Fibroblast of skin of back (primary cell): ENCODE measurements at places on chromosomes 7 and 10.

DNA sequence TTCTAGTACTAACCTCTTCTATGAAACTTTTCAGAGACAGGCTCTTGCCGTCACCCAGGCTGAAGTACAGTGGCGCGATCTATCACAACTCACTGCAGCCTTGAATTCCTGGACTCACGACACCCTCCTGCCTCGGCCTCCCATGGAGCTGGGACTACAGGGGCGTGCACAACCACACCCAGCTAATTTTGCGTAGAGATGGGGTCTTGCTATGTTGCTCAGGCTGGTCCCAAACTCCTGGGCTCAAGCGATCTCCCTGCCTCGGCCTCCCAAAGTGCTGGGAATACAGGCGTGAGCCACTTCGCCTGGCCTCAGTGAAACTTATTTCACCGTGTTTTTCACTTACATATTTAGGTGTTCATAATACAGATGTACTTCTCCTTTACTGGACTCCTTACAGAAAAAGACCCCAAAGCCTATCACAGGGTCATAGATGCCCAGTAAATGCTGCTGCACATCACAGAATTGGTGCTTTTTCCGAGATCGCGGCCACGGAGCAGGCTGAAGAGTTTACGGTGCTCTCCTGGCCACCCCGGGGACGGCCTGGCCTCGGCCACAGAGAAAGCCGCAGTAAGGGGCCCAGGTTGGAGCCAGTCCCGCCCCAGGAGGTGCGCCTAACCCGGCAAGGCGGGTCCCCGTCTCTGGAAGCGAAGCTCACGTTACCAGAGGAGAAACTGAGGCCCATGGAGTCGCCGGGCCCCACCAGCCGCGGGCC, 595 bp downstream of the TBL2 start:
- no peak for DNase-seq

DNA sequence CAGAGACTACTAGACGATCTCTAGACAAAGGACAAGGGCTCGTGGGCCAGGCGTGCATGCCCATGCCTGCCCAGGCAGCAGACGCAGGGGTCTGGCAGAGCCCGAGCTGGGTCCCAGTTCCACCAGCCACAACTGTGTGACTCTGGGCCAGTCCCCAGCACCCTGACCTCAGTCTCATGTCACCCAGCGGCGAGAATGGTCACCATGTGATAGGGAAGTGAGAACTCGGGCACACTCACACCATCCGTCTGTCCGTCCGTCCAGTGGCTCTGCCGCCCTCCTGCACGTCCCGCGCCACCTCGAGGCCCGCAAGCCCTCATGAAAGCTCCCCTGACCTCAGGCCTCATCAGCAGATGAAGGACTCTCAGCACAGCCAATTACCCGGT, 280.0 kb downstream of the ELFN1 start:
- DNase-seq: no peak

GRCh38 chr10:4687397-4687796, 138.6 kb upstream of the AKR1E2 start:
- DNase-seq: no peak

GRCh38 chr7:100089458-100090196, 858 bp downstream of the COPS6 start:
- DNase-seq: peak; percentile 43
